ENCODE measurements at places on chromosomes 2 and 18.

DNA sequence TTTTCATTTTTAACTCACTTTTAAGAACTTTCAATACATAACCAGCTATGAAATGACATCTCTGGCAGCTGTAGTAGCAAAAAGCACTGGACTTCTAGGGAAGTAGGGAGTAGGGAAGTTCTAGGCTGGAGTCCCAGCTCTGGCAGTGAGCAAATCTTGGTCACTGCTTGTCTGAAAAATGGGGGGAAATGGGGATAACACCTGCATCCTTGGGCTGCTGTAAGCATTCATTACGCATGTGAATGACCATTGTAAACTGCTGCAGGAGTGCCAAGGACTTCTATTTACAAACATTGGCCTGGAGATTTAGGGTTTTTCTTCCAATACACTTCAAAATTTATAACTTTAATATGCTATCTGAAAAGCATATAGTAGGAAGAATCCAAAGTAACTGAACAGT lies 972 bp upstream of the MPP4 start:
- DNase-seq, result no peak

GRCh38 chr2:133346654-133347053 lies 221.6 kb downstream of the NCKAP5 start:
- DNase-seq, result no peak

- DNase-seq, result no peak
Observed at GRCh38 chr18:28514699-28515098, 337.8 kb upstream of the CDH2 start.

- no peak for DNase-seq
Observed at GRCh38 chr2:63763391-63763941, 78.2 kb upstream of the UGP2 start.

DNA sequence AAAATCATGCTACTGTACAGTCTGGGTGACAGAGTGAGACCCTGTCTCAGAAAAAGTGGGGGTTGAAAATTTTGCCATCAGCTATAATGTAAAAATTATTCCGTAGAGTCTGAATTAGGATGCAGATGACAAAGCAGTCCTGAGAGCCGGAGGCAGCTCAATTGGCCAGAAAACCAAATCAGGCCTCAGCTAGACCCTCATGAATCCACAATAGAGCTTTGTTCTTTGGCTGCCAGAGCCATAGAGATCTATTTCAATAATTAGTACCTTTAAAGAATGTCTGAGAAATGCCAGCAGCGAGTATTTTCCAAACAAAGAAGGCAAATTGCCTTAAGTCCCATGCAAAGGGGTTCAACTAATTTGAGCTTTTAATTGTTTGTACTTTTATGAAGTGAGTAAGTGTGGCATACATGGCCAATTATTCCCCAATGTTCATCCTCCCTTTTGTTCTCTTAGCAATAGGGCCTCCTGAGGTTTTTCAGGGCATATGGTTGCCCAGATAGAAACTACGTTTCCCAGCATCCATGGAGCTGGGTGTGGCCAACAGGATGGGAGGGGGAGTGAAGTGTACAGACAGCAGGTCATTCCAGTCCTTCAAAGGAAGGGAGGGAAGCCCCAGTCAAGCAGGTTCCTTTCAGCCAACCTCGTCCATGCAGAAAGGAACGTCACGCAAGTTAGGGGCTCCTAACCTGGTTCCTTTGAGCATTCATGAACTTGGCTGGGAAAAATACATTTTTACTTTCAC lies 211.3 kb upstream of the APCDD1 start:
- DNase-seq, result peak; percentile 97

- no peak for DNase-seq
Observed at GRCh38 chr2:232488097-232488711, 570 bp upstream of the ECEL1 start.

DNA sequence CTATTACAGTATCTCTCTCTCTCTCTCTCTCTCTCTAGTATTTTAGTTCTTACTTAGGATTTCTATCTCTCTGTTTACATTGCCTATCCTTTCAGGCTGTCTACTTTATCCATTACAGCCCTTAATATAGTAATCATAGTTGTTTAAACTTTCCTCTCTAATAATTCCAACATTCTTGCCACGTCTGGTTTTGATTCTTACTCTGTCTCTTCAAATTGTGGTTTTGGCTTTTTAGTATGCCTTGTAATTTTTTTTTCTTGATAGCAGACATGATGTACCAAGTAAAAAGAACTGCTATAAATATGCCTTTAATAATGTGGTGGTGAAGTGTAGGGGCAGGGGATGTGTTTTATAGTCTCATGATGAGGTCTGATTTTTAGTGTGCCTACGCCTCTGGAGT lies 1809.5 kb upstream of the CELF4 start:
- DNase-seq, result no peak

DNA sequence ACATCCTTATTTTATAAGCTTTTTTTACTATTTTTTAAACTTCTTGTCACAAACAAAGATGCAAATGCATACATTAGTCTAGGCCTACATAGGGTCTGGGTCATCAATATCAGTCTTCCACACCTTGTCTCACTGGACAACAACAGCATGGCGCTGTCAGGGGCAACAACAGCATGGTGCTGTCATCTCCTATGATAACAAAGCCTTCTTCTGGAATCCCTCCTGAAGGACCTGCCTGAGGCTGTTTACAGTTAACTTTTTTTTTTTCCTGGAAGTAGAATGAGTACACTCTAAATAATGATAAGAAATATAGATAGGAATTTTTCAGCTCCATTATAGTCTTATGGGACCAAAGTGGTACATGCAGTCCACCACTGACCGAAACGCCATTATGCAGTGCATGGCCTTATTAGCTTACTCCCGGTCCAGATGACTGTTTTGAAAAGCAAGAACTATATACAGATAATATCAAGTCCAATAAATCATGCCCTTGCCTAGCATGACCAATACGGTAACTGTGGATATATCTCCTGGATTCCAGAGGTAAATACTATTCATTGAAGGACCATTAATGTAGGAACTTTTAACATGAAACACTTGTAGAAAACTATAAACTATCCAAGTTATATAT lies 38.4 kb downstream of the TCF4 start:
- peak; percentile 65 for DNase-seq

- DNase-seq, result no peak
Observed at GRCh38 chr18:49519101-49519971, 32.3 kb upstream of the C18orf32 start.

- DNase-seq, result no peak
Observed at GRCh38 chr18:75433098-75433497, 5.6 kb upstream of the SMIM21 start.

GRCh38 chr2:223979730-223980396 lies 22.6 kb downstream of the MRPL44 start:
- DNase-seq, result no peak

DNA sequence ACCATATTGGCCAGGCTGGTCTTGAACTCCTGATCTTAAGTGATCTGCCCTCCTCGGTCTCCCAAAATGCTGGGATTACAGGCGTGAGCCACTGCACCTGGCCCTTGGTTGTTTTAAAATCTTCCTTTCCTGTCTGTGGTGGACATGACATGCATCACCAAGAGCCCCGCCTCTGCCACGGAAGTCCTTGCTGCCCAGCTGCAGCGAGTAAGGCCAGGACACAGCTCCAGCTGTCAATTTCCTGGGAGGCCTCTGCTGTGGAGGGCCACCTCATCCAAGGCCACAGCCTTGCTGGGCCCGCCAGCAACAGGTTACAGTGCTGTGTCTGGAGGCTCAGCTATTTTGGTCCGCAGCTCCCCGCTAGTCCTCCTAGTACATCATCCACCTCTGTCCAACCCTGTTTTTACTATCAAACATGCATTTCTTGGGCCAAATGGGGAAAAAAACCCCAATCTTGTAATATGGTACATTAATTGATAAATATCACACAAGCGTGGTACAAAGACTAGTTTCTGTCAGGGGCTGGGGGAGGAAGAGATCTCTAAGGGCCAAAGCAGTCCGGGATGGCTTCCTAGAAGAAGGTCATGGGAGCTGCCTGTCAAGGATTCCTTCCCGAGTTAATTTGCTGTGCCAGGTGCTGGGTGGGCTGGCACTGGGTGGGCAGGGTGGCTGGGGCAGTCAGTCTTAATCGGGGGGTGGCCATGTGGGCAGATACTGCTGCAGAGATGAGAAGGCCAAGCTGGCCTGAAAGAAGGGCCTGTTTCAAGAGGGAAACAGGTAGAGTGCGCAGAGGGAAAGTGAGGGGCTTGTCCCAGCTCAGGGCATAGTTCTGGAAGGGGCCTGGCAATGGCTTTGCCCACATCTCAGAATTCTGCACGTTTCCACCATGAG lies 100.5 kb downstream of the INHBB start:
- no peak for DNase-seq

DNA sequence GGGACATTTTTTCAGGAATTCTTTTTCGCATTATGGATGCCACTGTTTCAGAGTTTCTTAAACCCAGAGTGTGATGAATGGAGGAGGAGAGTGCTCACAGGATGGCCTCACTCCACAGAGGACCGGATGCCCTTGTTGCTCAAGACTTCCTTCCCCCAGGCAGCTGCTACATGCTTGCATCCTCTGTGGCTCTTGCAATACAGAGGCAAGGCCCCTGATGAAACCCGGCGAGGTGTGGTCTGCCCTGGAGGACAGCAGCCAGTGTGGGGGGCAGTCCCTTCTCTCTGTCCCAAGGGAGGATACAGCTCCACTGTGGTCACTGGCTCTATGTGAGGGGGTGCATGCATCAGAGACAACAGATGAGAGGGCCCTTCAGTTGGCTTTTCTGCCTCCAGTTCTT lies 109.6 kb downstream of the SH3RF3 start:
- DNase-seq, result no peak

DNA sequence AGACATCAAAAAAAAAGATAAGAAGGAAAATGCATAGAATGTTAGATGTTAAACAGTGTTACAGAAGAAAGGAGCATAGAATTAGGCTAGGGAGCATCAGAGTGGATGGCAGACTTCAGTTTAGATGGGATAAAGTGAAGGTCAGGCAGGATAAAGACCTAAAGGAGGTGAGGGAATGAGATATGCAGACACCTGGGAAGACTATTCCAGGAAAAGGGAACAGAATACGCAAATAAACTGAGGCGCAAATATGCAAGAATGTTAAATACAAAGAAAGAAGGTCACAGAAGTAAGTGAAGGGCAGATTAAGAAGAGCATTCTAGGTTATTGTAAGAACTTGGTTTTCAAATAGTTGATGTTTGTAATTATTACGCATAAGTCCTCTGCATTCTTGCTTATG lies 116.3 kb upstream of the REG3A start:
- DNase-seq, result no peak

DNA sequence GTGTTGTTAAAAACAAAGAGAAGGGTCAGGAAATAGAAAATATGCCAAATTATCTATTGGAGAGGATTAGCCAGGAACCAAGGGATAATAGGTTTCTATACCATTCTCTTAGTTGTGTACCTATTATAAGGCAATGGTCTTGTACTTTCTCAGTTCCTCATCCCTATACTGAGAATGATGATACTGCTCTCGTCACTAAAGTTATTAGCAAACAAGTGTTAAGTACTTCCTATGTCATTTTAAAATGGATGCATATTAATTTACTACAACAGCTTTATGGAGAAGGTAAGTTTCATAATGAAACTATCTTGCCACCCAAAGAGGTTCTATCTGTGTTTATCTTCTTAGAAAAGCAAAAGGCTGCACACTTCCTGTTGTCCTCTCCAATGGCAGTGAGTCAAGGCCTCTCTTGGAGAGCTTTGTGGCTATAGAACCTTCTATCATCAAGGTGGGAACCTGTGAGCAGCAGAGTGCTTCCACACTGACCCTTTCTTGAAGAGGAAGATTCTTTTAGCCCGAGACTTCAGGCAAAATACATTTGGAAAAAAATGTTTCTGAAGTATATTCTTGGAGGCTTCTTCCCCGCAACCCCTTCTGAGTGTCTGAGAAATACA lies 460.7 kb upstream of the FANCL start:
- DNase-seq, result no peak

- DNase-seq, result no peak
Observed at GRCh38 chr2:179424571-179424970, 159.9 kb upstream of the SESTD1 start.

DNA sequence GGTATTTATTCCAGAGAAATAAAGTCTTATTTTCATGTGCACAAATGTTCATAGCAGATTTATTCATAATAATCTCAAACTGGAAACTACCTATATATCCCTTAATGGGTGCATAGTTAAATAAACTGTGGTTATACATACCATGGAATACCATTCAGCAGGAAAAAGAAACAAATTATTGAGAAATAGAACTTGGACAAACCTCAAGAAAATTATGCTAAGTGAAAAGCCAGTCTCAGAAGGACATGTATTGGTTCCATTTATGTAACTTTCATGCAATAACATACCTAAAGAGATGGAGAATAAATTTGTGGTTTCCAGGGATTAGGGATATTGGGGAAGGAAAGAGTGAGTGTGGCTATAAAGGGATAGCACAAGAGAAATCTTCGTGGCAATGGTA lies 452.6 kb downstream of the SETBP1 start:
- DNase-seq, result no peak

GRCh38 chr2:108942231-108942825 lies 46.7 kb downstream of the EDAR start:
- DNase-seq, result no peak

DNA sequence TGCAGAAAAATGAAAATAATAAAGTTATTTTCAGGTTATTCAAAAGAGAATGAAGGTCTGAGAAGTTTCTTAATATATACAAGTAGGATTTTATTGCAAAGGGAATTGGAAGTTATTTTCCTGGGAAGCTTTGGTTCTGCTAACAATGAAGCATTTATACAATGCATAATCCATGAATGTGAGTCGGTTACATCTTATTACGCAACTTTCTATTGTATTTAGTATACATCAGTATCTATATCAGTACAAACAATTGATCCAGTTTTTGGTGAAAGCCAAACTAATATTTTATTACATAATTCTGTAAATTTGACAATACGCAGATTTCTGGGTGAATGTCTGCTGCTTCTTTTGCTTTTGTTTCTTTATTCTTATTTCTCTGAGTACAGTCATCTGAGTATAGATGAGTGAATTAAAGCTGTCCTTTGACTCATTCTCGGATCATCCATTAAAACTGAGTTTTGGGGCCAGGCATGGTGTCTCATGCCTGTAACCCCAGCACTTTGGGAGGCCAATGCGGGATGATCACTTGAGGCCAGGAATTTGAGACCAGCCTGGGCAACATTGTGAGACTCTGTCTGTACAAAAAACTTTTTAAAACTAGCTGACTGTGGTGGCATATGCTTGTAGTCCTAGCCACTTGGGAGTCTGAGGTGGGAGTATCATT lies 108.5 kb downstream of the SOCS6 start:
- DNase-seq, result no peak

DNA sequence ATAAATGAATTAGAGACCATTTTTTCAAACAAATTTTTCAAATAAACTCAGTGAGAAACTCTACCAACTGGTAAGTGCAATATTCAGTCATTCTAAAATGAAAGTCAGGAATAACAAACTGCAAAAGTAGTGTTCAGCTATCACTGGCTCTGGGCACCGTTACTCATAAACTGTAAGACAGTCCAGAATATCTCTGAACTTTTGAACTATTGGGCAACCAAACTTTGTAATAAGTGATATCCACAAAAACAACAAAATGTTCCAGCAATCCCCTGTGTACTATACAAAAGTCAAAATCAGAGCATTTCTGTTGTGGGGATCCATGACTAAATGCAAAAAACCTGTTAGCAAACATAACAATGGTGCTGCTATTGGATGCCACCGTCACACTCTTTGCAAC lies 56.3 kb downstream of the SLC25A12 start:
- no peak for DNase-seq

- DNase-seq, result peak; percentile 99
Observed at GRCh38 chr18:48866028-48866733, 84.6 kb downstream of the SMAD7 start.

- DNase-seq, result peak; percentile 68
Observed at GRCh38 chr2:68279691-68280090, 27.4 kb upstream of the PPP3R1 start.

All from NCI-H69 (cell line).